ENCODE measurements at places on chromosomes 16 and 17.

DNA sequence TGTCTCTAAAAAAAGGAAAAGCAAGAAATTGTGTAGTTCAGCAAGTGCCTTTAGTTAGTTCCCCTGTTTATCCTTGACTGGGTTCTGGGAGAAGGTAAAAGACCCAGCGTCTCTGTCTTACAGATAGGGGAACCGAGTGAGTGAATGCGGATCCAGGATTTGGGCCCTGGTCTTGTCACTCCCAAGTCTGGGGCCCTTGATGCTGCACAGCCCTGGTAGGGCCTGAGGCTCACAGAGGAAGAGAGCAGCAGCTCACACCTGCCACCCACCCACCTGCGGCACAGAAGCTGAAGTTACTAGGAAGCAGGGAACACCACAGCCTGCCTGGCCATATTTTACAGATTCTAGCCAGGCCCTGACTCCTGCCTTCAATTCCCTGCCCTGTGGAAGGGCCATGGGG, 22.2 kb downstream of the LASP1 start:
- no peak for DNase-seq

GRCh38 chr17:79113699-79114457, 39.3 kb downstream of the ENGASE start:
- DNase-seq: no peak

- no peak for DNase-seq
Measured at GRCh38 chr17:73145641-73146040, 19.2 kb upstream of the SSTR2 start.

- no peak for DNase-seq
Measured at GRCh38 chr17:60744355-60744966, 66.8 kb downstream of the BCAS3 start.

- DNase-seq: no peak
Measured at GRCh38 chr16:88534638-88535190, 35.5 kb upstream of the ZC3H18 start.

GRCh38 chr17:67469208-67469980, 92.3 kb downstream of the PITPNC1 start:
- peak; percentile 76 for DNase-seq

DNA sequence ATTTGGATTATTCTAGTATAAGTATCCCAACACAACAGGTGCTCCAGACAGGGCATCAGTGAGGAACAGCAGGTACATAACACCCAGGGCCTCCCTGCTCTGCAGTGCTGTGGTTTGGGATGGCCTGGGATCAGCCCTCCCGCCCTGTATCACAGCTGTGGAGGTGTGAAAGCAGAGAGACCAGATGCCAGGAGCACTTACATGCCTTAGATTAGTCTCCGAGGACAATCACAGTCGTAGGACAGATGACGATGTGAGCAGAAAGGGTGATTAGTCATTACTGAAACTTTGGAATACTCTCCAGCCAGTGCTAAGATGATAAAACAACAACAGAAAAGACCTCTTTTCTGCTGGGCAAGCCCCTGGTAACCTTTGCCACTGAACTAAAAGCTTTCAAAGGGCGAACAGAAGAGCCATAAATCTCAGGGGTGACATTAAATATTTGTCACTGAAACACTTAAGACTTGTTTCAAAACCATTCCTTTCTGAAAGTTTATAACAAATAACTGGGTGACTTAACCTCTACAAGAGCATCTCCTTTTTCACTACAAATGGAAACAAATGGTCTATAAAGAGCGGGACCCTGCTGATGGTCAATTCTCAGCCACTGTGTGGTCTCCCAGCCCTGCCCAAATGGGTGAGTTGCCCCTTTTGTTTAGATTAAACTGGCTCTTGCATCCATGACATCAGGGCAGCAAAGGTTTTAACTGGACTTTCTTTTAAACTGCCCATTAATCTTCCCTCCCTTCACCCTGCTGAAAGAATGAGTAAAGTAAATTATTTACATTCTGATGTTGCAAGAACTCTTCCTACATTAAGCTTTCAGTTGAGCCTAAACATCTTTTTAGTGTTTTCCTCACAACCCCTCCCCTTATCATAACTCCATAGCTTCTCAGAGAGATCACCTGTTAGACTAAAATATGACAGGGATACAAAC, 183.1 kb upstream of the COX10 start:
- DNase-seq: no peak

- no peak for DNase-seq
Measured at GRCh38 chr16:86324320-86324719, 186.0 kb upstream of the FOXF1 start.

- no peak for DNase-seq
Measured at GRCh38 chr17:46925185-46925868, 2.4 kb downstream of the GOSR2 start.

DNA sequence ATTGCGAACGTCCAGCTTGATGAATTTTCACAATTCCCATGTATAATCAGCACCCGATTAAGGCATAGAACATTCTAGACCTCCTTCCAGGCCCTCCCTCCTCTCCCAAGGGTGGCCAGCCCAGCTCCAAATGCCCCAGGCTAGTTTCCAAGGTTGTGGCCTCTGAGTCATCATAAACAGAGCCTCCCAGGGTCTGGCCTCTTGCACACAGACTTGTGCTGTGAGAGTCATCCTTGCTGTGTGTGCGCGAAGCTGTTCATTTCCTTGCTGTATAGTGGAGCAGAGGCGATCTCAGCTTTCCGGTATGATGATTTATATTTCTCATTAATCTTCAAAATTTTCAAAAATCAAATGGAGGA, 20.5 kb upstream of the JPH3 start:
- peak; percentile 59 for DNase-seq

DNA sequence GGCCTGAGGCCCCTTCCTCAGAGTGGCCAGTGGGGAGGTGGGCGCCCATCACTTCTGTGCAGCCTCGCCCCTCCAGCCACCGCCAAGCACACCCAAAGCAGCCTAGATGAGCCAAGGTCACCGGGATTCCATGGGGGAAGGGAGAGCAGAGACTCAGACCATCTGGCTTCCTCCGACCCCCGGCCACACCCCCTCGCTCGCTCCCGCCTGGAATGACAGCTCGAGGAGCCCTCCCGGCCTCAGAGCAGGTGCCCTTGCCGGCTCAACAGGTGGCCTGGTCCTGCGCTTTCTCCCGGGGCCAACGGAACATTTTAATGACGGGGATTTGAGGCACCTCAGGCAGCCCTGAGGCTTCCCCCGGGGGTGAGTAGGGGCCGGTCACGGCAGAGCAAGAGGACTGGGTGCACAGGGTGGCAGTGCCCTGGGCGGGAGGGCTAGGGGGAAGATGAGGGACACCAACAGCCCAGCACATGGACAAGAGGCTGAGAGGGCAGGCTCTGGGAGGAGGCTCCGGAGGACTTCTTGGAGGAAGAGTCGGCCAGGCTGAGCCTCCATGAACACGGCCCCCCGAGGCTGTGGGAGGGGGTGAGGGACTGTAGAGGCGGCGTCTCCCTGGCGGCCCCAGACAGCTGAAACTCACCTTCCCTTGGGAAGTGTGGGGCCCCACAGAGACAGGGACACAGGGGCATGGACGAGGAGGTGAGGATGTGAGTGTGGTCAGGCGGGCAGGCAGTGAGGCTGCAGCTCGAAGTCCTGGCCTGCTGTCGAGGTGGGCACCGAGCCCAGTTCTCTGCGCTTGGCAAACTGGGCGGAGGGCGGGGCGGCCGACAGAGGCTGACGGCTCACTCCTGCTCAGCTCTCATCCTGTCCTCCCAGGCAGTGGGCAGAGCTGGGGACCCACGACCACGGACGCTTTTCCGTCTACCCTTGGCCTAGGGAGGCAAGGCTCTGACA, 12.5 kb upstream of the C1QTNF8 start:
- no peak for DNase-seq

DNA sequence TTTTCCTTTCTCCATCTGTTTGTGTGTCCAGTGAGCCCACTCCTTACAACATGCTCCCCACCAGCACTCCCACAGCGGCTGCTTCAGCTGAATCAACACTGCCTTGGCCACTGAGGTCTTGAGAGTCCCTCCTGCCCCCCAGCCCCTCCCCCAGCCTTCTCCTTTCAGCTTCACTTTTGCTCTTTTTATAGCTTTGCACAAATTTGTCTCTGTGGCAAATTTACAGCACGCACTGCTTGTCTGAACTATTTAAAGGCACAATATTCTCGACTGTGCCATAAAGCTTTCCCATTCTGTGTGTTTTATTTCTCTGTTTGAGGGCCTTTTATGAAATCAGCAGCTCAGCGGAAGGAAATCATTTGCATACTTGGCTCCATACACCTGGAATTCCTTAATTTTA, 579.3 kb downstream of the TOX3 start:
- no peak for DNase-seq

- no peak for DNase-seq
Measured at GRCh38 chr17:3666516-3666915, 1.9 kb downstream of the TAX1BP3 start.

GRCh38 chr17:44900894-44901293, 1.6 kb upstream of the EFTUD2 start:
- DNase-seq: no peak

DNA sequence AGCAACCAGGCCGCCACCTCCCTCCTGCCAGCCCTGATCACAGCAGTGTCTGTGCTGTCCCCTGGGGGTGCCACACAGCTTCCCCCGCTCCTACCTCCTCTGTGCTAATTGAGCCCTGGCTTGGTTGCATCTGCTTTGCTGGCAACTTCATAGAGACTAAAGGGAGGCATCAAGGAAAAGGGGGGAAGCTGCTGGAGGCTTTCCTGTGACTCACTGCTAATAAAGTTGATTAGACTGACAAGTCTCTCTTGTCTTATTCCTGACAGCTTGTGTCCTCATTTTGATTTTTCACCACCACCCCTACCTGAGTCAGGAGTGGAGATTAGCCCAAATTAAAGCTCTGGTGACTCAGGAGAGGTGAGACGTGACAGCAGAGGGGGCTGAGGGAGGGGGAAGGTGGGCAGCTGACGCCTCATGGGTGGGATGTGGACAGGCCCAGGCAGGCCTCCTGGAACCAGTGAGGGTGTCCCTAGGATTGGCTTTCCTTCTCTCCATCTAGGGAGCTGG, 310.0 kb downstream of the CBLN1 start:
- DNase-seq: peak; percentile 19

GRCh38 chr17:81317961-81318605, 23.0 kb upstream of the SLC38A10 start:
- DNase-seq: no peak

DNA sequence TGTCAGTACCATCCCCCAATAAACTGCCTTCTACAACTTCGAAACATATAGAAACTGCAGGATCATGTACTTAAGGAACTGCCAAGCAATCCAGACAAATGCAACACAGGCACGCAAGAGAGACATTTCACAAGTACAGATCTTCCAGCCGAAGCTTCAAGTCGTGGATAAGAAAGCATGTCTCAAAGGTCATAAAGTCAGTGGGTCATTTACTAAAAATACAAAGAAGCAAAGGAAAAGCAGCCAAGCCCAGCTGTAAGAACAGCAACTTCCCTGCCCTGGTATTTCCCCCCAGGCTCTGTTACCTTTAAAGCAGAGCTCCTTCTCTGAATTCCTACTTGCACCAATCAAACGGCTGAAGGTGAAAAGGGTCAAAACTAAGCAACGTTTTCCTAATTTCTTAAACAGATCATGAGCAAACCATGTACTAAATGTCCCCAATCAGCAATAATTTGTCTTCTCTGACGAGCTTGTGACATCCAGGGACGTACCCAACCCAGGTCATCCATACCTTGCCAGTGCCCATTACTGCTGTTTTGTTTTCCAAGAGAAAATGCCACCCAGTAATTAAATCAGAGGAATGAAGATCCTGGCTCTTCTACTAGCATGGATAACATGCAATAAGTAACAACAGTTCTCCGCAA, 1.7 kb downstream of the AKTIP start:
- DNase-seq: peak; percentile 79

DNA sequence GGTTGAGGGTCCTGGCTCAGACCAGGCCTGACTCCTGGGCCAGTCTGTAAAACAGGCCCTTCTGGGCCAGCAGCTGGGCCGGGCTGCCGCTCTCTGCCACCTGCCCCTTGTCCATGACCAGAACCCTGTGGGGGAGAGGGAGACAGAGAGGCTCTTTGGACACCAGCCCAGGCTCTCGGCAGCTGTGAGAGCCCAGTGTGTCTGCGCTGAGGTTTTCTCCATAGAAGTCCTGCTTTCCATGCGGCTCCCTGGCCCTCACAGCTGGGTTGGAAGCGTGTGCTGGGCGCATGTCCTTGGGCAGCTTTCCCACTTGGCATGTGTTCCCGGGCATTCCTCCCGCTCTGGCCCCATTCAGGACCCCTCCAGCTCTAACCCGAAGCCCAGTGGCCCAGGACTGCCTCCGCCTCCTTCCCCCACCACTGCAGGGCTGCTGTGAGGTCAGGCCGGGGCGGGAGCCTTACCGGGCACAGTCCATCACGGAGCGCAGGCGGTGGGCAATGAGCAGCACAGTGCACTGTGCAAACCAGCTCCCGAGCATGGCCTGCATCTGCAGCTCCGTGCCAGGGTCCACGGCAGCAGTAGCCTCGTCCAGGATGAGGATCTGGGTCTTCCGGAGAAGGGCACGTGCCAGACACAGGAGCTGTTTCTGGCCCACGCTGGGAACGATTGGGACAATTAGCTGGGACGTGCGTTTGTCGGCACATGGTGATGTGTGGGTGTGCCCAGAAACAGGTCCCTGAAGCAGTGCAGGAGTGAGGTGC, 73.0 kb downstream of the ABCC6 start:
- DNase-seq: no peak

DNA sequence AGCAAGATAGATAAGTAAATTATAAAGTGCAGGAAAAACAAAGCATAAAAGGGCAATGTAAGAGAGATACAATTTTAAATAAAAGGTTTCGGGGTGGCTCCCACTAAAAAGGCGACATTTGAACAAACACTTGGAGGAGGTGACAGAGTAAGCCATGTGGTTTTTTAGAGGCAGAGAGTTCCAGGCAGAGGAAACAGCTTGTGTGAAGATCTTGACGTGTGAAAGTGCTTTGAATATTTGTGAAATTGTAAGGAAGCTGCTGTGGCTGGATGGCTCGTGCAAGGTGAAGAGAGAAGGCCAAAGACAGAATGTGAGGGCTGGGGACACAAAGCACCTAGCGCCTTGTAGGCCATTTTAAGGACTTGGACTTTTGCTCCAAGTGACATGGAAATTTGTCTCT, 28.6 kb upstream of the HYDIN start:
- DNase-seq: no peak

DNA sequence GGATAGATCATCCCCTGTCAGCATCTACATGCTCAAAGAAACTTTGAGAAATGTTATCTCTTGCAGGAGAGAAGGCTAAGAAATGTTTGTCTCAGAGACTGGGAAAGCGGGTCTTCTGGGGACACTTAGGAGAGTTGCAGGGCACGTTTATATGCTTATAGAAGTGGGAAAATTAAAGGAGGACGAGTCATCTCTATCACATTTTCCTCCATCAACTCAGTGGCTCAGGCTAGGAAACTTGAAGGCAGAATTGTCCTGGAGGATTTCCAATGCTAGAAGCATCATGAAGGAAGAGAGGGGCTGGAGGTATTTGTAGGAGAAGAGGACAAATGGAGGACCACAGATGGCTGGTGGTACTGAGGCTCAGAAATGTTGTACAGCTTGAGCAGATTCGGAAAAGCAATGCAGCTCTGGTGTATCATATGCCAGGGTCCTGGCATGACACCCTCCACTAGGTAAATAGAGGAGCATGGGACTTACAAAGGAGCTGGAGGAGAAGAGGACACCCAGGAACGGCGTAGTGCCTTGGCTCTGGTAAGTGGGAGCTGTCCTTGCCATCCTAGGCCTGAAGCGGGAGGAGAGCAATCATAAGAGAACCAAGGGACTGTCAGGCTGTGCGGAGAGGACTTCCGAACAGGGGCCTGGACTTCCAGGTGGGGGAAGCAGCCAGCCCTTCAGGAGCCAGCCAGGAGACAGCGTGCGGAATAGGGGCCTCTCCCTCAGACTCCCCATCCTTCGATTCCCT, 4.5 kb upstream of the HS3ST3B1 start:
- peak; percentile 27 for DNase-seq

Measured in ELF-1 (cell line).